ENCODE measurements at places on chromosomes 16 and 17.

GRCh38 chr16:29256501-29256981, 150.0 kb downstream of the NPIPB11 start:
- DNase-seq, result no peak

DNA sequence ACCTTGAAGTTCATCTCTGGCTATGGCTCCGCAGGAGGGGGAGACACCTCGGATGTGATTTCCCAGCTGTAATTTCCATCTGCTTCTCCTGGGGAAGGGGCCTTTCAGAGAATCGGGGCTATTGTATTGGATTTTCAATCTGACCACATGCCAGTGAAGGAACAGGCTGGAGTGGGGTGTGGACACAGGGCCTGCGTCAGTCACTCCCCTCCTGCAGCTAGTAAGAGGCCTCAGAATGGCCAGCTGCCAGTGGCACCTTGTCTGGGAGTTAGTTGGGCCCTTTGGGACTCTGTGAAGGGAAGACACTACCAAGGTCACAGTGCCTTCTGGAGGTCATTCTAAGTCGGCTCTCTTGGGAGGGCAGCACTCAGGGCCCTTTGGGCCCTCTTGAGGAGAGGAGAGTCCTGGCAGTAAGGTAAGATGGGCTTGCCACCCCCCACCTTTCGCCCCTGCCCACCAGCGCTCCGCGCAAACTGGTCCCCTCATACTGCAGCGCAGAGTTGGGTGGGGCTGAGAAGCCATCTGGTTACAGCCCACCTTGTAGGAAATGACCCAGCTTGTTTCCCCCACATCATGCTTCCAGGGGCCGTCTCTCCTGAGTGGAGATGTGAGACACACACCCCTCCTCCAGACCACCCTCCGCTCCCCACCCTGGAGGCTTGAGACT, 5.4 kb downstream of the NXPH3 start:
- DNase-seq, result no peak

GRCh38 chr17:60468371-60468770, 46.1 kb downstream of the CHCT1 start:
- DNase-seq, result peak; percentile 62

- no peak for DNase-seq
Observed at GRCh38 chr17:41559548-41559947, 12.3 kb downstream of the KRT9 start.

GRCh38 chr17:205148-205669, 23.8 kb upstream of the DOC2B start:
- DNase-seq, result no peak

Data from brain (organoid and tissue), 16 donors.